Activated naive CD4-positive, alpha-beta T cell (primary cell): ENCODE measurements at places on chromosomes 2 and 18.

GRCh38 chr2:116582850-116583249, 1231.6 kb upstream of the DDX18 start:
- no peak for DNase-seq

DNA sequence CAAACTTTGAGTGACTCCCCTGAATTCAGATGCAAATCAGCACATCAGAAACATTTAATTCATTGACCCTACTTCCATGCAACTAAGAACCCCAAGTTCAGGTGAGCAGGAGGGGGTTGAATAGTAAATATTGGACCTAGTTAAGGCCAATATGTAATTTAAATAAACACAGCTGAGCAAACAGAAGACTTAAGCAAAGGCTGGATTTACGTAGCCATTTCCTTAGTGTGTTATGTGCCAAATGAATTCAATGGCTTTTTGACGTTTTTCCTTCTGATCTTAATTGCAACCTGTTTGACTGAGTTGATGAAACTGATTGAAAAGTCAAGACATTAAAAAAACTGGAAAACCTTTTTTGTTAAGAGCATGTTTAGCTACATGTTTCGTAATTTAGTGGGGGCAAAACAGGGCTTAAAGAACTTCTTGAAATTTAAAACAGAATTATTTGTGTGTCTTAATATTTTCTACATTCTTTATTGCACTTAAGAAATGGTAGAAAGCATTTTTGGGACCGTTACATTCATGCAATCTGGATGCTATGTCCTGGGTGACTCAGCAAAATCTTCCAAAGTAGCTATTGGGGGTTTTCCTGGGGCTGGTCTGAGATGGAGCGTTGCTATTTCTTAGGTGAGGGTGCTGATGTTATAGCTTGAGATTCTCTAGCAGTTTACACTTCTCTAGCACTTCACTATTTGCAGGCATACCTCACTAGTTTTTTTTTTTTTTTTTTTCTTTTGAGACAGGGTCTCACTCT, 25.5 kb upstream of the KCNE4 start:
- DNase-seq: no peak

GRCh38 chr2:167890739-167891138, 356.7 kb downstream of the STK39 start:
- DNase-seq: no peak

DNA sequence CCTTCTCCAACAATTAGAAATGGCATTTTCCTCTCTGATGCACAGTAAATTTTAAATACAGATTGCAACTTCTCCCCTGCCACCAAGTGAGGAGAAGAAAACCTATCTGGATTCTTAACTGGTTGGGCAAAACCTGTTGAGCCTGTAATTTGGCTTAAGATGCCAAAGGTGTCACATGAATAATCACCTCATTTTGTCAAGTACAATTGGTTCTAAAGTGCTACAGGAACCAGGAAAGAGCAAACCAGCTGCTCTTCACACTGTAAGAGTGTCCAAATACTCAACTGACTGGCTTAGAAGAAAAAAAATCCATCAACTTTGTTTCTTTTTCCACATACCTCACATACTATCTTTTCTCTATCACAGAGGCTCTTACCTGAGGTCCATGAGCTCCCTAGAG, 35.4 kb downstream of the NPC1 start:
- DNase-seq: no peak

DNA sequence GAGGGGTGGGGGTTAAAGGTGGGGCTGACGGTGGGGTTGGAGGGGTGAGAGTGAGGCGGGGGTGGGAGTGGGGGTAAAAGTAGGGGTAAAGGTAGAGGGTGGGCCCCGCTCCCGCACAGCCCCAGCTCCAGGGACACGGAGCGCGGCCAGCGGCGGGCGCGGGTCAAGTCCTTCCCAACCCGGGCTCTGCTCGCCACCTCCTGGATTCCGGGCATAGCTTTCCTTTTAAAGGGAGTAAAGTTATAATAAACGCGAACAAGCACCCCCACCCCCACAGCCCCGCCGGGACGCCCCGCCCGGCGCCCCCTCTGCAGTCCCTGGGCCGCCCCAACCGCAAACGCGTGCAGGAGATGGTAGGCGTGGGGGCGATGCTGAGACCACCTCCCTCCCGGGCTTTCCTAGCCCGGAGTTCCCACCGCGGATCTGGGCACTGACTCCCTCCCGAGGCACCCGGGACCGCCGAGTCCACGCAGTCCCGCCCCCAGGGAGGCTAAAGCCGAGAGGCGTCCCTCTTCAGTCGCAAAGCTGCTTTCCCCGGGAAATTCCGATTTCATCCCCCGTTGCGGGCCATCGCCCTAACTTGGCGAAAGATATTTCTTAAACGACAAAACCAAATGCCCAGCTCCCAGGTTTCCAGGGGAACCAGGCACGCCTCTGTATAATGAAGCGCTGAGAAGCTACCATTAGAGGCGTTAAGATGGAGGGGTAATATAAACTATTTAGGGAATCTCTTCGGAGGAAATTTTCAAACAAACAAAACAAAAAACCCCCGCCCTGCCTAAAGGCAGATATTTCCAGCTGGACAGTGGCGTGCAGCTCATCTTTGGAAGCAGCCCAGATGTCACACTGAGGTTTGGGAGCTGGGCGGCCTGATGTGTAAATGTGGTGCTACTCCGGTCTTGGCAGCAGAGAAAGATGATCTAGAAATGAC, at the start of gene LIMS2:
TSS of gene LIMS2 (minus strand) at position 200 of the 931 bp plus-strand sequence. CDS start 506 bp downstream, outside the sequence.
- no peak for DNase-seq

DNA sequence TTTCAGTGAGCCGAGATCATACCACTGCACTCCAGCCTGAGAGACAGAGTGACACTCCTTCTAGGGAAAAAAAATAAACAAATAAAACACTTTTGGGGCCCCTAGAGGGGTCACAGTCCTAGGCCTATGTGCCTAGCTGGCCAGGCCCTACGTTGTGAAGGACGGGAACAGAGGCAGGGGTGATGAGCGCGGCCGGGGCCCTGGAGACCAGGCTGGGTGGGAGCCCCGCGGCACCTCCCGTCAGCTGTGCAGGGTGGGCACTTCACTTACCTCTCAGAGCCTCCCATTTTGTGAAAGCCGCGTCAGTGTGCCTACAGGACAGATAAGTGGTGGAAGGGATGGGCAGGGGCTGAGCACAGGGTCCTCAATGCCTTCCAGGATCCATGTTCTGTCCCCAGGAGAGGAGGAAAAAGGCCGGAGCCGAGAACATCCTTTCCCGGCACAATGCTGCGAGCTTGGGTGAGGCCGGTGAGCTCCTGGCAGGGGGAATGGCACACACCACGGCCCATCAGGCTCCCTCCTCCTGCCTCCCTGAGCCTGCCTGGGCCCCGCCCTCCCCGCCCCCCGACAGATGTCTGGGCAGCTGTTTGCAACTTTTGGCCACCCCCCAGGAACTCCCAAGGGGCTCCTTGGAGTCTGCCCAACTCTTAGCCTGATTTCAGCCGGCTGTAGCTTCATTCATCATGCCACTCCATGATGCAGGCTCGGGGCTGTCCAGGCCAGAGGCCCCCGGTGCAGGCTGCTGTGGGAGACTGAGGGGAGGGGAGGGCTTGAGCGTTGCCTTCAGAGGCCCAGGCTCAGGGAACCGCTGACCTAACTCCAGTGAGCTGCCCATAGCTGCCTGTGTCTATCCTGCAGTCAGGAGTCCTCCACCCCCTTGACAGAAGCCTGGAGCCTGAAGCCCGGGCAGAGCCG, 196.5 kb downstream of the TFCP2L1 start:
- DNase-seq: no peak

GRCh38 chr18:9521770-9522169, 46.5 kb downstream of the RALBP1 start:
- no peak for DNase-seq

GRCh38 chr18:79077181-79077580, 8.0 kb downstream of the ATP9B start:
- DNase-seq: no peak

DNA sequence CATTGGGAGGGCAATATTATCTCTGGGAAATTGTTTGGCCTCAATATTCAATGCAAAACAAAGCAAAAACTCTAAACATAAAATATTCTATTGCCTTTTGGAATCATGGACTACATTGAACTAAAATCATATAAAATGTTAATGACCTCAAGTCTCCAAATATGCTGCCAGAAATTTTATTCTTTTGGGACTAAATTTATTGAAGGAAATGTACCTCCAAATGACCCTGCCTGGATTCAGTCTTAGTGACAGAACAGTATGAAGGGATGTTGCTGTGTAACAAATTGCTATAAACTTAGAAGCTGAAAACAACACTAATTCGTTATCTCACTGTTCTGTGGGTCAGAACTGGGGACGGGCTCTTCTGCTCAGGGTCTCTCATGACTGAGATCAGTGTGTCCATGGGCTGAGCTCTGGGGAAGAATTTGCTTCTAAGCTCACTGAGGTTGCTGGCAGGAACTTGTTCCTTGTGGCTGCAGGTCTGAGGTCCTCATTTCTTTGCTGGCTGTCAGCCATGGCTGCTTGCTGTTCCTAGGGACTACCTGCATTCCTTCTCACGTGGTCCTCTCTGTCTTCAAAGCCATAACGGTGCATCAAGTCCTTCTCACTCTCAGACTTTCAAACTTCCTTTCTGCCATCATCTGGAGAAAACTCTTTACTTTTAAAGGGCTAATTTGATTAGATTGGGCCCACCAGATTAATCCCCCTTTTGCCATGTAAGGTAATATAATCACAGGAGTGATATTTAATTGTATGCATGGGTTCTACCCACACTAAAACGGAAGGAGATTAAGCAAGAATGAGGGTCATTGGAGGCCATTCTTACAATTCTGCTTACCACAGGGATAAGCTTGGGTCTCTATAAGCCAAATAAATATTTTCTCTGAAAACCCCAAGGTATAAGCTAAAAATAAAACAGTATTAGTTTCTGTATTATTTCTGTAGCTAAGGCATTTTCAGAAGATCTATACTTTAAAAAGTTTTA, 149.0 kb downstream of the ADCYAP1 start:
- DNase-seq: no peak
